ENCODE measurements at places on chromosomes 3 and 15.

GRCh38 chr3:105499961-105500360, 133.3 kb downstream of the ALCAM start:
- DNase-seq, result no peak

DNA sequence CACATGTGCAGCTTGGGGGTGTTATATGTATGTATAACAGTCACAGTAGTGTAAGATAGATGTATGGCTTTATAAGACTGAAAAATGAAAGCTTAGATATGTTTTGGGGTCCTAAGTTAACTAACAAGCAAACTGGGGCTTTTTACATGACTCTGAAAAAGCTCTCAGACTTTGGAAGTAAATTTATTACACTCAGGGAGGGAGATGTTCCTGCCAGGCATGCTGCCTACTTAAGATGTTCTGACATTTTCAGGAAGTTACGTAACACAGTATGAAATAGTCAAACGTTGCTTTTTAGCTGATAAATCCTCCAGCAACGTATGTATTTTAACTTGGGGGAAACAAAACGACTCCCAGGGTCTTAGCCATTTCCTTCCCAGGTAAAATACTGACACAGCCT, 1.7 kb upstream of the IFT57 start:
- DNase-seq, result no peak

DNA sequence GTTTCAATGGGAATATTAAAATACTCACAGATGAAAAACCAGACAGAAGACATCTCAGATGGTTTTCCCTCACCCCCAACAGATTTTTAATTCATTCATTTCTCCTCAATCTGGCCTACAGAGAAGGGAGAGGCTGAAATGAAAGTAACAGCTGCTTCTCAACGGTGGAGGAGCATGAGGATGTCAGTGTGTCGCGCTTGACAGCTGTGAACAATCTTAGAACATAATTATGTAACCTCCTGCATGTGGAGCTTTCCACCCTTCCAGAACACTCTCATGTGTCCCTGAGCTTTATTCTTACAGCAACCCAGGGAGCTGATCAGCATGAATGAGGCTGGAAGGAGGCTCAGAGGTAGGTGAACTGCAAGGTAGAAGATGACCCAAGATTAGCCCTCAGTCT, 52.7 kb downstream of the MB21D2 start:
- DNase-seq, result no peak

DNA sequence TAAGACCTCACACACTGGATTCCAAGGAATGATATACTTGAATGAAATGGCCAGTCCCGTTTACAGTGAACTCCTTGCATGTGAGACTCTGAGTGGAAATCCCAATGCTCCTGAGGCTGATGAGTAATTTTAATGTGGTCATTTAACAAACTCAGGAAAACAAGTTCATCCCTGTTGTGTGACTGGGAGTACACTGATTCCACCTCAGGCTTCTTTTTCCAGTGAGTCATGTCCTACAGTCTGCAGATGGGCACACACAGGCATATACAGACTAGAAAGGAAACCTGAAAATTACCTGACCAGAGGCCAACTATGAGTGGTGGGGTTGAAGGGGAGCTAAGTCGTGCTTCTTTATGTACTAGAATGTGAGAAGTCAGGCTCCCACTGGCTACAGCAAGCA, 5.8 kb downstream of the SQOR start:
- peak; percentile 53 for DNase-seq

DNA sequence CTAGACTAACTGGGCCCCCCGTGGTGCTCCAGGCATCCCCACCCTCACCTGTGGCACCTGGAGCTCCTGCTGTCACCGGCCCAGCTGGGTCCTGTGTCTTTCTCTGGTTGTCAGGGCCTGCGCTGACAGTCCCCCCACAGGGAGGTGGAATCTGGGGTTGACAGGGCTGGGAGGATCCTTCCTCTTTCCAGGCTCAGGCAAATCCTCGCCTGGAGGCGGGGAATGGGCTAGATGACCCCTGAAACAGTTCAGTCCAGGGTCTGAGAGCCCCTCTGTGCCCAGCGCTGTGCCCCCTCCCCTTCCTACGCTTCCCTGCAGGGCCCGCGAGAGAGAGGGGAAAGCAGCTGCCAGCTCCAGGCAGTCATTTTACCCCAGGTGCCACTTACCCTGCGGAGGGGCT, 50.1 kb upstream of the MCF2L2 start:
- DNase-seq, result no peak

DNA sequence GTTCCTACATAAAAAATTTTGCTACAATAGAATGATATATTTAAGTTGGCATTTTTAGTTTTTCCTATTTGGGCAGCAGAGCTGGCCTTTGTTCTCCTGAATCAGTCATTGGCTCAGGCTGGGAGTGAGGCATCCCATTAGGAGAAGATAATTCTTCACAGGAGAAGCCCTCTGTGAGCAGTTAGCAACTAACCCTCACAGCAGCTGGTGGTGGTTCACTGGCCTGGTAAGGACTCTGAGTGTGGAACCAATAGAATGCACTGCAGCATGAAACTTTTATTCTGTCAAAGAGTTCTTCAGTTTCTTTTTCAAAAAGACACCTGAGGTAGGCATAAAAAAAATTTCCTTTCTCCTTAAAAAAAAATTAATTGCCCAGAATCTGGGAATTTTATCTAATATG, 562.6 kb downstream of the ZNF385D start:
- DNase-seq, result no peak

DNA sequence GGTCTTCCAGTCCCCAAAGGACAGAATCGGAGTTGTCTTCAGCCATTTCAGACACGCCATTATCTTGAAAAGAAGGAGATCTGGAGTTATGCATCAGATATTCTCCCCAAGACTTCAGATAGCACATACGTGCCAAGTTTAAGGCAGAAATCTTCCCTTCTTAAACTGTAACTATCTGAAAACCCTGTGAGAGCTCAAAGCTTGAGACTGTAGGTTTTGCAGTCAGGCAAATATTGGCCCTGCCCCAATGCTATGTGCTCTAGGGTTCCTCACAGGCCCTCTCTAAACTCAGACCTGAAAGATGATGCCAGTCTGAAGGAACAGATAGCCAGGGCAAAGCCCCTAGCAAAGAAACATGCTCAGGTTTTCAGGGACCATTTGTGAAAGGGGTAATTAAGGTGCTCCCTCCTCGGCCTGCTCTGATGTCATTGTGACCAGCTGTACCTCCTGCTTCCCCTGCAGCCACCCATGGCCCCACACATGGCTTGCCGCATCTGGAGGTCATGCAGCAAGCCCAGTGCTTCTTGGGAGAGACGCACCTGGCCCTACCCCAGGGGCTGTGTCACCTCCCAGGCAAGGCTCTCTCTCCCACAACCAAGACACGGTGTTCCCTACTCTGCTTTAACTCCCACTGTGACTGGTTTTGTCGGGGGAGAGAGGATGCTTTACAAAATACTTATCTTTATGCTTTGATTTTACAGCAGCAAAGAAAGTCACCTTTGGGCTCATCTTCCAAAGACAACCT, 53.4 kb upstream of the POMGNT2 start:
- no peak for DNase-seq

GRCh38 chr15:34855893-34856292, 60.5 kb upstream of the ACTC1 start:
- DNase-seq, result no peak

DNA sequence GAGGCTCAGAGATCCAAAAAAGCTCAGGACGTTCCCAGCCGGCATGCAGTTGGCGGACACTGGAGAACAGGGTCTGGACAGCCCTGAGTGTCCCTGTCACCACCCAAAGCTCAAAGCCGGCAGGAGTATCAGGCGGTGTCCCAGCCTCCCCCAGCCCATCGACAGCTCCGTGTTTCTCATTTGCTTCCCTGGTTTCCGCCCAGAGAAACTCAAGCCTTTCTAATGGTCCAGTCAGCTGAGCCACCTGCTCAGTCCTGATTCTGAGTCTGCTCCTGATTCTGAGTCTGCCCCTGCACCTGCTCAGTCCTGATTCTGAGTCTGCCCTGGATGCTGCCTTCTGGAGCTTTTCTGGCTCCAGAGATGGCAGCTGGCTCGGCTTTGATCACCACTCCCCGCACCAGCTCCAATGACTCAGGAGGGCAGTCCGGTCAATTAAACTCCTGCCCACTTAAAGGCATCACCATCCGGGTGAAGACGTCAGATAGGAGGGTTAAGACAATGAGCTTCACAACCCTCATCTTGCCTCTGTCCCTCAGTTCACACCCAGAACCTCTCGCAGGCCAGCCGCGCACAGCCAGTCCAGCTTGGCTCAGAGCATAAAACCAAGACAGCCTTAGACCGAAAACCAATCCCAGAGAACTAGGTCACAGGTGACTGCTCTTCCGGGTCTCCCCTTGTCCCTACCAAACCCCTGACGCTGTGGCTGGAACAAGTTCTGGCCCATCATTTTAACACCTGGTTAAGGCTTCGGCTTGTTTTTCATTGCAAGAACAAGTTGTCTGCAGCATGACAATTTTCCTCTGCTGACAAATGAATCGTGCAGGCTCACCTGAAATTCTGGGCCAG, 6.8 kb downstream of the PCSK6 start:
- no peak for DNase-seq
